NCI-H82 (cell line): ENCODE measurements at places on chromosomes 1 and 21.

- DNase-seq = no peak
Measured at GRCh38 chr1:67143966-67144365, 9.2 kb upstream of the C1orf141 start.

- peak; percentile 84 for DNase-seq
Measured at GRCh38 chr1:214808845-214809460, 206.0 kb downstream of the CENPF start.

GRCh38 chr1:33341190-33341589, 20.3 kb upstream of the A3GALT2 start:
- DNase-seq = no peak

GRCh38 chr1:74468982-74469603, 43.3 kb downstream of the LRRC53 start:
- DNase-seq = peak; percentile 82

GRCh38 chr1:81237473-81238089, 563.2 kb upstream of the ADGRL2 start:
- DNase-seq = peak; percentile 54

GRCh38 chr21:45638707-45639106, 4.8 kb upstream of the PCBP3 start:
- DNase-seq = no peak

GRCh38 chr21:39788383-39788782, 43.4 kb downstream of the IGSF5 start:
- DNase-seq = peak; percentile 92

GRCh38 chr1:210239349-210240111, 6.9 kb downstream of the SERTAD4 start:
- DNase-seq = peak; percentile 60

DNA sequence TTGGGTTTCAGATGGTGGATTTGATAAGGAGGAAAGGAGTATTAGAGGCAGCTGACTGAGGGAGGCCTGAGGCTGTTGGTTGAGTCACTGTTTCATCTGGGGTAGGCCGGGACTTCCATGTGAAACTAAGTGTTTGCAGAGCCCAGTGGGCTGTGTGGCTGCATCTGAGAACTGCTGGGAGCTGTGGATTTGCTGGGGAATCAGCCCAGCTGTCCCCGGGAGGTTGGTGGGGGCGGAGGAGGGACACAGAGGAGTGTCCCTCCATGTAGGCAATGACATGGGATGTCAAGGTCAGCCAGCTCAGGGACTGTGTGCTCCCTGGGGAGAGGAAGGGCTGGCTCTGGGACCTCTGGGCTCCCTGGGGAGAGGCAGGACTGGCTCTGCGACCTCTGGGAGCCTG, 36.4 kb downstream of the SLC2A7 start:
- no peak for DNase-seq

- no peak for DNase-seq
Measured at GRCh38 chr1:224724566-224724965, 108.4 kb downstream of the CNIH3 start.

DNA sequence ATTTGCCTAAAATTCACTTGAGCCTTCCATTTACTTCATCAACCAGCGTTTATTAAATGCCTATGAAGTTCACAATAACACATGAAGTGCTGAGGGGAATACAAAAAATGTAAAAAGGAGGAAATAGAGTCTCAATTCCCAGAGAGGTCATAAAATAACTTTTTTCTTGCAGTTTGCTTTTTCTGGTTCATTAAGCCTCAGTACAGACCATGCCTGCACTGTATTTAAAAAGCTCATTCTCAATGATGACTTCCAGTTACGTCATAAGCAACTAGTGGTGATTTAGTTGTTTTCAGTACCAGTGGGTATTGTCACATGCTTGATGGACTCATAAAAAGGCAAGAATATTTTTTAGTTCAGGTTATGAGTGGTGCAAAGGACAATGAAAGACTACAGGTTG, 160.1 kb upstream of the UBE2U start:
- DNase-seq = no peak

DNA sequence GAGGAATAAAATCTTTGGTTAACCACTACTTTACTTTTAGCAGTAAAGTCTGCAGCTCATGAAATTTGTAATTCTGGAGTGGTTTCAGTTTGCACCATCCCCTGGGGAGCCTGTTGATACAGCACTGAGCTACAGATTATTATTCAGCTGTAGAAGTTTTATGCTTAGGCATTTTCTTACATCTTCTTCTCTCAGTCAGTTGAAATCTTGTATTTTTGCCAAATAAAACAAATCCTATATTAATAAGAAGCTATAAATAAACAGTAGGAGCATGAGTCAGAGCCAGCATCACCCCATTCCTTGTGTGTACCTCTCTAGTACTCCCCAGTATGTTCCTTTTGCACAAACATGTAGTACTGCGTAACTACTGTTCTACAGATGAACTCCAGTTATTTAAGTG, 118.9 kb downstream of the ATF6 start:
- no peak for DNase-seq

DNA sequence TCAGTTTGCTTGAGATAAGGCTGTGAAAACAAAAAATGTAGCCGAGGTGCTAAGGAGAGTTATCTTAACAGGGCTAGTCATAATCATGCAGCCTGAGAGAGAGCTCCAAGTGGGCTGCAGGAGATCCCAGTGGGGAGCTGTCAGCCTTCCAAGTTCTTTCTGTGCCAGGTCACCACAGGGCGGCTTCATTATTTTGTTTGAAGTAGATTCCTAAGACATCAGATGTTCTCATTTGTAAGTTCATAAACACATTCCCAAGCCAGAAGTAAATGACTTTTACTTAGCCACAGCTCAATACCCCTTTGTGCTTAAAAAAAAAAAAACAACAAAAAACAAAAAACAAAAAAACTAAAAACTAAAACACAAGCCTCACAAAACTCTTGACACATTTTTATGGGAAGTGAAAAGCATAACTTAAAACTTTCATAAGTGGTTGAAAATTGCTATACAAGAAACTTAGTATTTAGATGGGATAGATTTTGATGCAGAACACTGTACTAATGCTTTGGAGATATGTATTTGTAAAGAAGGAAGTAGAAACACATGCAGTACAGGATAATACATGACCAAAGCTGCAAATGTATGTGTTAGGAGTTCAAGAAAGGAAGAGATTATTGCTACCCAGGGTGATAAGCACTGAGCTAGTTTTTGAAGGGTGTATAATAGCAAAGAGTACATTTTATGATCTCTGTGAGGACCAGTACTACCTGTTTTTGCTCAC, 8.6 kb downstream of the CDC14A start:
- no peak for DNase-seq

GRCh38 chr1:175182201-175182746, 10.3 kb downstream of the KIAA0040 start:
- DNase-seq = no peak

DNA sequence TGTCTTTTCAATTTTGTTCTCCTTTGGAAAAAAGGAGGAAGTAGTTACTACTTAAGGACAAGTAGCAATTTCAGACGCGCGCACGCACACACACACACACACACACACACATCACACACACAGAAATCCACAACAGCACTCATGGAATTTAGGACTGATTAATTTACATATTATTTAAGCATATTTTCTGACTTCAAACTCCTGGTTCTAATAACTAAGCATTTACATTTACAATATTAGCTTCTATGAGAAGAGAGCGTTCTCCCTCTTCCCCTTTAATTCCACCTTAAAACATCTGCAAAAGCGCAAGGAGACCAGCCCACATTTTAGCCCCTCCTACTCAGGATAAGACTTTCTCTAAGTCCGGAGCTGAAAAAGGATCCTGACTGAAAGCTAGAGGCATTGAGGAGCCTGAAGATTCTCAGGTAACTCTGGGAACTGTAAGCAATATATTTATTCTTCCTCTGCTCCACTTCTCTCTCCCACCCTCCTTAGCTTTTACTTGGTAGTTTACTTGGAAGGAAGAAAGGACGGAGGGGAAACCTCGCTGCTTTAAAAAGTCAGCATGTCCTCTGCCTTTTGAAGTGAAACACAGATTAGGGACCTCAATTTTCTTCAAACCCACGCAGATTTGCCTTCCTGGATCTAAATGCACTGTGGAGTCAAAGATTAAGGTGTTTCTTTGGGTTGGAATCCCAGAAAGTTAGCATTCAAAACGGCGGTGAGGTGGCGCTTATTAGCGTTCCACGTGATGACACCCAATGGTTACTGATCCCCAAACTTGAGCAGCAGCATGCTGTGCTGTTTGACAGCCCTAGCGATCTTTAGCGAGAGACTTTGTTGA, at the start of gene PLA2G4A:
Gene PLA2G4A, plus strand, starts transcription at position 339 of the 844 bp plus-strand sequence. CDS start 25,406 bp downstream, outside the sequence.
- DNase-seq = peak; percentile 84

DNA sequence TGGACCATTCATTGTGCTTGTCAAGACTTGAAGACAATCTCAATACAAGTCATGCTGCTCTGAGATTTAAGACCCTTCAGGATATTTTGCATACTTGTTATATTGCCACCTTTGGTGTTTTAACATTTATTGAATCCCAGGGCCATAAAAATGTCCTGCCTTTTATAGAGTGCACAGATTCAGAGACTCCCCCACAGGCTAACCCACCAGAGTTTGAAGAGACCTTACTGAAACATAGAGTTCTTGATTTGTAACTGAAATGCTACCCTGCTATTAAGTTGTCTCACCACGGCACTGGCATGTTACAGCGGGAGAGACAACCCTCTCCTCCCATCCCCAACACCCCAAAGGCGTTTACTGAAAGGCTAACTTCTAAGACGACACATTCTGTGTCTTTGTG, 313.9 kb upstream of the USP24 start:
- no peak for DNase-seq

DNA sequence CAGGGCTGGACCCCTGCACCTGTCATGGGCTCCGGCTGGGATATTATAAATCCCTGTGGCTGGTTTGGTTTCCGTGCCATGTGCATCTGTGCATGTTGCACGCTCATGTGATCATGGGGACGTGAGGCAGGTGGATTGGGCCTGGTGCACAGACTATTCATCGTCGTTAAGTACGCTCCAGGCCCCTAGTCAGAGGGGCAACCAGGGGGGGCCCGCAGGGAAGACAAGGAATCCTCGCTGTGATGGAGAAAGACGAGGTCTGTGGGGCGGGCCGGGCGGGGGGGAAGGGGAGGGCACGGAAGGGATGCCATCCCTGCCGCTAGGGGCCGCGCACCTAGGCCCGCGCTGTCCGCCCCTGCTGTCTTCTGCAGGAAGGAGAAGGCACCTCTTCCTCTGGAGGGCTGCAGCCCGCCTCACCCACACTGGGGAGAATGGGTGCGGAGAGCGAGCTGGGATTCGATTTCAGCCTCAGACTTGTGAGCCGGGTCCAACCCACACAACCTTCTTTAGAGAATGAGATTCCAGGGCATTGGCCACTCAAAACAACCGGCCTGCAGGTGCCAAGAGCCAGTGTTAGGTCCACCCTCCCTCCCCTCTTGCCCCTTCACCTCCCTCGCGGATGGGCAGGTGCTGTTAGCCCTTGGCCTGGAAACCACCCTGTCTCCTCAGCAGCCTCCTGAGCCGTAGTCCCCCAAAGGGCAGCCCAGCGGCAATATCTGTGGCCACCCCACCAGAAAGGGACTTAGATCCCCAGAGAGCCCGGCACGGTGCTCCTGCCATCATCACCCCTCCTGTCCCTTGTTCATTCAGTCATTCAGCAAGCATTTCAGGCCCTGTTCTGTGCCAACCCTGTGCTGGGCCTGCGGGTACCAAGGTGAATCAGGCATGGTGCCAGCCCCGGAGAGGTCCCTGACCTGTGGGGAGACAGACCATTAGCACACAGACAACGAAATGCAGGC, 950 bp upstream of the LRP8 start:
- DNase-seq = peak; percentile 76

DNA sequence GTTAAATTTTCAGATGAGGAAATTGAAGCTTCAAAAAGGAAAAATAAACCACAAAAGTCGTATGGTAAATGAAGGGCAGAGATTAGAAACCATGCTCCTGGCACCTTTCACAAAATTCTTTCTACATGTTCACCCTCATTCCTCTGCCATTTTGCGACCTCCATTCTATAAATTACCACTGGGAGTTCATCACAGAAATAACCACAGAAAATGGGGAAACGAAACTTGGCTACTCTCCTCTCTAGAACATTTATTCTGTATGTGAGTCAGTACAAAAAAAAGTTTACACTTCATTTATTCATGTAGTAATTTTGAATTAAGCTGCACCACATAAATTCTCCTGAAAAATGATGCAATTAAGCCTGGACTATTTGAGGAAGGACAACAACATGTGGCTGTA, 320.9 kb upstream of the C1orf87 start:
- no peak for DNase-seq
